ENCODE measurements at places on chromosomes 1 and 21.

DNA sequence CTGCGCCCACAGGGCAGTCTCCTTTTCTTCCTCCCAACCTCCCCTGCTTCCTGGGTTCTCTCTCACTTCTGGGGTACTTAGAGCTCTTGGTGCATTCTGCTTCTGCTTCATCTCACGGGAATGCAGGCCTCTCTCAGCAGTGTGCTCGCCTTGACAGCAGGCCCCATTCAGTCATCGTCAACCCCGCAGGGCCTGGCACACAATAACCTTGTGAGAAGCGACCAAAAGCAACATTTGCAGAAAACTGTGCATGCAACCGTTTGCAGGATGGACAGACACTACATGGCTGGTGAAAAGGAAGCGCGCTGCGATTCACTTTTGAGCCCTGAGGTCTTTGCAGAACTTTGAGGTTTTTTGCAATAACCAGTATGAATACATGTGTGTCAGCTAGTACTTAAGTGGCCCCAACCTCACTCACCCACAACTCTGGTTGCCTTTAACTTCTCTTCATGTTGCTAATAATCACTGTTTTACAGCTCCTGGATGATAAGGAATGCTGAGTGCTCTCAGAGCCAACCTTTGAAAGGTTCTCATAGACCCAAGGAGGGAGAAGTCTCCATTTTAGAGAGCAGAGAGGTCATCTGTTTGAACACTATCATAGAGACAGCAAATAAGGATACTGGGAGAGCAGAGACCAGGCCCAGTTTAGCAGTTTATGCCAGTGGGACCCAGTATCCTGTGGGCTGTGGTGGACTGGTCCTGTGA, 2.5 kb upstream of the CD160 start:
- no peak for ATAC-seq

DNA sequence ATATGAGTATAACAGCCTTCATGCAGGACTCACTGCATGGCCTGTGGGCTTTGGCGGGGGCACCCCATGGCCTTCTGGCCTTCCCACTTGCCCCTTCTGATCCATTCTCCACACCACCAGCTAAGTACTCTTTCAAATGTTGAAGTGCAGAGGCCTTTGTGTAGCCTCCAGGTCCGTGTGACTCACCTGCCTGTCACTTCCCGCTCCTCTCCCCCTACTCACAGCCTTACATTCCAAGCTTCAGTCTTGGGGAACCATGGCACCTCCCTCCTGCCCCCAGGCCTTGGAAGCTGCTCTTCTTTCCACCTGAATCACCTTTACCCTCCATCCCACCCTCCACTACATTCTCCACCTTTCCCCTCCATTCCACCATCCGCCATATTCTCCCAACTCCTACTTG, 69.6 kb downstream of the PGM1 start:
- ATAC-seq = peak; percentile 77

DNA sequence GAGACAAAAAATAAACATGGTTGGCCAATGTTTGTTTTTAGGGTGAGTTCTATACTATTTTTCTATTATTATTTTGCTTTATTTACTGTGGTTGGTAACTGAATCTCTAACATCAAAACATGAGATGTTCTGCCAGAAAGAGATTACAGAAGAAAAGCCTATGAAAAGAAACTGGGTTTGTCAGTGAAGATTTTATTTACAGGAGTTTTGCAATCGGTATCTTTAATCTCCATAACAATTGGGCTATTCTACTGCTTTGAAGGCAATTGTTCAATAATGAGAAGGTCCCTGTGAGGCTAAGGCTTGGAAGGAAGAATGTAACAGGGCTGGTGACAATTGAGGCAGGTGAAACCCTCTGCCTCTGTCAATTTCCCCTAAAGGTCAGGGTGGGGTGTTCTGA, 155.5 kb downstream of the CLIC6 start:
- ATAC-seq = no peak

DNA sequence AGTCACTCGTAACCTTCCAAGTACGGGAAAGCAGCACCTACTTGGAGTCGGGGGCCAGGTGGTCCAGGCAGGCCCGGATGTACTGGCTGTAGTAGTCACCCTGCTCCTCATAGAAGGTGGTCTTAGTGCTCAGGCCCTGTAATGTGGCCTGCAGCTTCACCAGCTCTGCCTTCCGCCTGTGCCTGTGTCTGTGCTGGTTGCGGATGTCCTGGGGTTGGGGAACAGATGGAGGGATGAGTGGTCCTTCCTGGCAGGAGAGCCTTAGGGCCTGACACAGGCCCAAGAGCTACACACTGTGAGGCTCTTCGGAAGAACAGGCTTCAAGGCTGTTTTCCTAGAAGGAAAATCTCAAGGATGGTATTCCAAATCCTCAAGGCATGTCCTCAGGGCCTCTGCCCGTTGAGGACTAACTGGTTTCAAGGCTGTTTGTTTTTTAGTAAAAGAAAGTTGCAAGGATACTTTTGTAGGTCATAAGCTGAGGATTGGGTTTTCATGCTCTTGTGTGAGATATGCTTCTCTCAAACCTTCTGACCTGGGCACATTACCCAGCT, 28.4 kb upstream of the MEF2D start:
- ATAC-seq = no peak

GRCh38 chr1:218886101-218886871, 287.4 kb upstream of the LYPLAL1 start:
- no peak for ATAC-seq

DNA sequence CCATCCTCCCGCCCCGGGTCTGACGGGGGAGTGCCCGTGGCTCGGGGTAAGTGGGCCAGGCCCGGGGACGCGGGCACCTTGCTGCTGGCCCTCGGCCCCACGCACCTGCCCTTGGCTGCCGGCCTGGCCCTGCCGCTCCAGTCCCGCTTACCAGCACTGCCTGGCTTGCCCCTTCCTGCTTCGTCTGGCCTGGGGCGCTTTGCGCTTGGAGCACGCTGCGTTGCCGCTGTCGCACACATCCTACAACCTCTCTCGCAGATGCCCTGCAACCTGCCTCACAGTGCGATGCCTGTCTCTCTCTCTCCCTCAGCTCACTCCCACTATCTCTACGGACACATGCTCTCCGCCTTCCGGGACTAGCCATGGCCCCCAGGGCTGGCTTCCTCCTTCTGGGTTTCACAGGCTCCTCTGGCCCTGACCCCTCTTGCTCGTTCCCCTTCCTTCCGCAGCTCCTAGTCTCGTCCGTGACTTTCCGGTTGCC, 9.7 kb downstream of the MYOG start:
- peak; percentile 19 for ATAC-seq

- peak; percentile 98 for ATAC-seq
Measured at GRCh38 chr1:174322202-174322862, 125.4 kb upstream of the GPR52 start.

GRCh38 chr1:86303041-86303690, 93.0 kb downstream of the ODF2L start:
- ATAC-seq = no peak

DNA sequence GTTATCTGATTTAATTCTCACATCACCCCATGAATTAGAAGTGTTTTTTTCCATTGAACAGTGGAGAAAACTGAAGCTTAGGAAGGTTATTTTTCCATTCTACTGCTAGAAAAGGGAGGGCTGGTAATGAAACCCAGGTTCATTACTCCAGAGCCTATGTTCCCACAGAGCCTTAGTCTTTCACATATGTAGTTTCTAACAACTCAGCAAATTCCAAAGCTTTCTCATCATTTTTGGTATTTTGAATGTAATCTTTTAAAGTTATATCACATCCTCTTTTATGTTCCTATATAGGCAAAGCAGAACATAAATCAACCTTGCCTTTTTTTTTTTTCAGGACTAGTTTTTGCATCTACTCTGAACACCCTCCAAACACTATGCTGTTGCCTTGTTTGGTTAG, 131.9 kb upstream of the BEND5 start:
- no peak for ATAC-seq

DNA sequence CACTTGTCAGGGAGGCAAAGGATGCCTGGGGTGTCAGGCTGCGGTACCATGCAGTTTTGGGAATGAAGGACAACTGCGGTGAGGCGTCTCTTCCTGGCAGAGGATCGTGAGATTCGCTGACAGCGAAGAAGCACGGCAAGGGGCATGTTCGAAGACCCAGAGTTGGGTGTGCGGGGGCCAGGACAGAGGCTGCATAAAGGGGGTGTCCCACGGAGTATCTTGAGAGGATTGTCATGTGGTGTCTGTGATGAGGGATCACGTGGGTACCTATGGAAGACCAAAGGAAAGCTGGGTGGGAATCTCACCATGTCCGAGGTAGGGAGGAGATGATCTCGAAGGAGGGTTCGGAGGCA, 372 bp downstream of the SLC25A44 start:
- peak; percentile 11 for ATAC-seq

- no peak for ATAC-seq
Measured at GRCh38 chr1:28855469-28855951, 43.5 kb downstream of the OPRD1 start.

GRCh38 chr1:30893776-30894507, 14.6 kb downstream of the SDC3 start:
- no peak for ATAC-seq

DNA sequence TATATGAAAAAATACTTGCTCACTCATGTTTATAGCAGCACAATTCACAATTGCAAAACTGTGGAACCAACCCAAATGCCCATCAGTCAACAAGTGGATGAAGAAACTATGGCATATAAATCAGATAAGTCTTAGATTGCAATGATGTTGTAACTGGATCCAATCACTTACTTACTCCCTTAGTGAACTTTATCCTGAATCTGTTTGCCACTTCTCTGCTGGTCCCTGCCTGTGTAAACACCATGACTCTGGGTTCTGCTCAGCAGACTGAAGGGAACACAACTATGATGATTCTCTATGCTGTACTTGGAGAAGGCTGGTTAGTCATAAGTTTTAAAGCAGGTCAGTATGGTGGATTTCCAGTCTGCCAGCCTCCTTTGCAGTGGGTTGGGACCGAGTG, 391.2 kb downstream of the RWDD3 start:
- no peak for ATAC-seq

DNA sequence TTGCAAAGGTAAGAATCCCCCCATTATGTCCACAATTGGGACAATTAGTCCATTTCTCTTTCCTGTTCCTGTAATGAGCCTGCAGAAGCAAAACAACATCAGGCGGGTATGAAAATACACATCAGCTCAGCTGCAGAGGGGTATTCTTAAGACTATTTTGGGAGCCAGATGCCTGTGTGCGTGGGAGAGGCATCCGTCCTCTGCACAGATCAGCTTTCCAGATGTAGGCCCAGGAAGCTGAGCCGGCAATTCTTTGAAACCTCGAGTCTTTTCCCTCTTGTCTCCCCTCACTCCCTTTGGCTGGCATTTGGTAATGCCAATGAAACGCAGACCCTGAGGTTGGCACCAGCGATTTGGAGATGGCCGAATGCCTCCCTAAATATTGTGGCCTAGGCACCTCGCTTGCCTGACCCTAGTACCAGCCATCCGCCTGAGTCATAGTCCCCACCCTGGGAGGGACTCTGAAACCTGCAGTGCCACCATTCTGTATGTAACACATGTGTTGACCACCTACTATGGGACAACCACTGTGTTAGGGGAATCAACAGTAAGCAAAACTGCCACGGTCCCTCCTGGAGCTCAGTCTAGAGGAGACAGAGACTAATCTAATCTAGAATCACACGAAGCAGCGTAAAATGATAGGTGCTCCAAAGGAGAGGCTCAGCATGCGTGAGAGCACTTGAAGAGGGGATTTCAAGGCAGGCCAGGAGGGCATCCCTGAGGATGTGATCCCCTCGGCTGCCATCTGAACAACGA, 603.0 kb downstream of the MATN1 start:
- ATAC-seq = no peak

- no peak for ATAC-seq
Measured at GRCh38 chr1:177163844-177164379, 600 bp downstream of the ASTN1 start.

DNA sequence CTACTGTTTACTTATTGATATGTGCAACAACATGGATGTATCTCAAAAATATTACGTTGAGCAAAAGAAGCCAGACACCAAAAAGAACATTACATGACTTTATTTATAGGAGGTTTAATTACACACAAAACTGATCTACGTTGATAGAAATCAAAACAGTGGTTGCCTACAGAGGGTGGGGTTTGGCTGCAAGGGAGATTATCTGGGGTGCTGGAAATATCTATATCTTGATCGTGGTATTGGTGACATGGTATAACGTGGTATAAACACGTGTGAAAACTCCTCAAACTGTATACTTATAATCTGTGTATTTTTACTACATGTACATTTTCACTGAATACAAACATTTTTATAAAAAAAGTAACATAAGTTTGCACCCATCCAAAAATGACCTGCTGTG, 38.9 kb downstream of the S1PR1 start:
- no peak for ATAC-seq

- ATAC-seq = peak; percentile 86
Measured at GRCh38 chr1:27031235-27032118, 18.8 kb upstream of the TENT5B start.

GRCh38 chr1:235865565-235866204, 1.0 kb downstream of the LYST start:
- ATAC-seq = no peak

GRCh38 chr1:36989241-36989640, 45.1 kb downstream of the GRIK3 start:
- ATAC-seq = no peak

GRCh38 chr1:11341901-11342552, 69.0 kb downstream of the UBIAD1 start:
- peak; percentile 60 for ATAC-seq

GRCh38 chr1:151326619-151327222, 495 bp downstream of the PI4KB start:
- peak; percentile 68 for ATAC-seq

DNA sequence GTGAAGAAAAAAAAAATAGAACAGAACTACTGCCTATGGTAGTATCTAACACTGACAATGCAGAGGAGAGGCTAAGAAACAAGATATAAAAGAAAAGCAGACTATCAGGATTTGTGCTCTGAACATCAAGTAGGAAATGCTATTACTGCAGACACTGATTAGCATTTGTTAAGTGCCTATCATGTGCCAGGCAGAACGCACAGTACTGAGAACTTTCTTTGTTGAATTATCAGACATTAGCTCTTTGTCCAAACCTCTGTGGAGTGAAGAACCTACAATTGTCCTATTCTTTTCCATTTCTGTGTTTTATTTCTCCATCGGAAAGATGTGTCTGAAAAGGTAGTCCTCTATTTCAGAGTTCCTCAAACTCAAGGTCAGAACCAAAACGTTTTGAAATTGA, 30.5 kb upstream of the DISP1 start:
- no peak for ATAC-seq

- no peak for ATAC-seq
Measured at GRCh38 chr1:100512803-100513352, 25.1 kb upstream of the GPR88 start.

- ATAC-seq = no peak
Measured at GRCh38 chr1:82867781-82868180, 1067.0 kb downstream of the ADGRL2 start.

GRCh38 chr1:193030280-193030679, 28.9 kb downstream of the UCHL5 start:
- no peak for ATAC-seq

All from esophagus mucosa (tissue), 1 donor.